ENCODE measurements at places on chromosomes 11 and 22. TPM values are rescaled to one million over a fixed set of nuclear protein-coding genes. Genes with fewer than 3 reads are reported as not detected.

DNA sequence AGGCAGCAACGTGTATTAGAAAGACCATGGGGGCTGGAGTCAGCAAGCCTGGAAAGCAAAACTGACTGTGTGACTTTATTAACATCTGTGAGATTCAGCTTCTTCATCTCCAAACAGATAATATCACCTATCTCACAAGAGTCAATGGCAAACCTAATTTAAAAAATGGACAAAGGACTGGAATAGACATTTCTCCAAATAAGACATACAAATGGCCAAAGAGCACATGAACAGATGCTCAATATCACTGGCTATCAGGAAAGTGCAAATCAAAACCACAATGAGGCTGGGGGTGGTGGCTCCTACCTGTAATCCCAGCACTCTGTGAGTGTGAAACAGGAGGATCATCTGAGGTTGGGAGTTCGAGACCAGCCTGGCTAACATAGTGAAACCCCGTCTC lies 69.6 kb downstream of the CLPB start:
- no peak for DNase-seq

- DNase-seq, result no peak
Observed at GRCh38 chr22:25410849-25411248, 153.6 kb upstream of the GRK3 start.

DNA sequence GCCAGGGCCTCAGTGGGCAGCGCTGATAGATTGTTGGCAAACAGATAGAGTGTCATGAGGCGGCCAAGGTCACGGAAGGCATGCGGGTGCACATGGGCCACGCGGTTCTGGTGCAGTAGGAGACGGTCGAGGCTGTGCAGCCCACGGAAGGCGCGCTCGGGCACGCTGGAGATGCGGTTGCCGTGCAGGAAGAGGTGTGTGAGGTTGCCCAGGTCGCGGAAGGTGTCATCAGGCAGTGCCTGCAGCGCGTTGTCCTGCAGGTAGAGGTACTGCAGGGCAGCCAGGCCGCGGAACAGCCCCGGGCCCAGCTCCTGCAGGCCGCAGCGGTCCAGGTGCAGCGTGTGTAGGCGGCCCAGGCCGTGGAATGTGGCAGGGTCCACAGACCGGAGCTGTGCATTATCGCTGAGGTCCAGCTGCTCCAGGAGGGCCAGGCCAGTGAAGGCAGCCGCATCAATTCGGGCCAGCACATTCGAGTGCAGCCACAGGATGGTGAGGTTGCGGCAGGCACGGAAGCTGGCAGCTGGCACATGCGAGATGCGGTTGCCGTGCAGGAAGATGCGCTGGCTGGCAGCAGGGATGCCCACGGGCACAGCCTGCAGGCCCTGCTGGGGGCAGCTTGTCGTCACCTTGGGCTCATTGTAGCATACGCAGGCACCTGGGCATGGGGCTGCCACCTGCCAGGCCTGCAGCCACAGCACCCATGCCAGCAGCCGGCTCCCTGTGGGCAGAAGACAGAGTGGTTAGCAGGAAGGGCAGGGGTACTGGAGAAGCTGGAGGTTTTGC lies 25.5 kb downstream of the RTN4R start:
- no peak for DNase-seq

DNA sequence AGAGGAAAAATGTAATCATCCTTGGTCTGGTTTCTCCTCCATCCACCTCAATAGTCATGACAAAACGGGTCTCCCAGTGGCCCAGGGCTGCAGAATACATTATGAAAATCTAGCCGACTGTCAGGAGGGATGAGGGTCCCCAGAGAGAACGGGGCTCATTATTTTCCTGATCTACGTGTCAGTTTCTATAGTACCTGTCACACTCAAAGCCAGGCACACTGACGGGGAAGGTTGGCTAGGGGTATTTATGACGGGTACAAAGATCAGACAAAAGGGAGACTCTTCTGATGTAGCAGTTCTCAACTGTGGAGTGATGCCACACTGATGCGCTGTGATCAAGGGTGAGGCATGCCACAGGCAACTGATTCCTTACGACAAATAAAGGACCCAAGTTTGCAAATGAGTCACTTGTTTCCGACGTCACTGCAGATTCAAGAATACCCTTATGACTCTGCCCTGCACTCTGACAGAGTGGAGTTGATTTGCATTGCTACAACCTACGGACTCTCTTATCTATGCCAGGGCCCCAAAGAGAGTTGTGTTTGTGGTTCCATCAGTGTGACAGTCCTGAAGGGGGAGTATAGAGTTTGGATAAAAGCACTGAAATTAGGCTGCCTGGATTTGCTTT lies 188.2 kb upstream of the TBCEL start:
- DNase-seq, result peak; percentile 10

GRCh38 chr11:61337706-61338470 lies 4.9 kb downstream of the TKFC start:
- no peak for DNase-seq

DNA sequence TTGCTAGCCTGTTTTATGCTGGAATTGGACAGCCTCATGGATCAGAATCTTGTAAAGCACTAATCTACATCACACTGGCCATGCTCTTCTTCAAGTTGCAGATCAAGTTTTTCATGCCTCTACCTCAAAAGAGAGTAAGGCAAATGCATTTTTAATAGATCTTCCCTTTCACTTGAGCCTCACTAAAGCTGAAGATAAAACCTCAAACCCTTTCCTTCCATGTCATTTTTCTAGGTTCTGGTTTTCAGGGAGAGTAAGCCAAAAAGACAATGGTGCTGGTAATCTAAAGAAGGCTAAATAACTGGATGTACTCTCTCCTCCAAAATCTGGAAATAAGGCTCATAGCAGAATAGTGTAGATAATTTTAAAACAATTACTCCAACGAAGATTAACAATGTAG lies 28.3 kb downstream of the POU2AF1 start:
- no peak for DNase-seq

GRCh38 chr11:6298605-6299004 lies 21.7 kb downstream of the CAVIN3 start:
- peak; percentile 52 for DNase-seq

DNA sequence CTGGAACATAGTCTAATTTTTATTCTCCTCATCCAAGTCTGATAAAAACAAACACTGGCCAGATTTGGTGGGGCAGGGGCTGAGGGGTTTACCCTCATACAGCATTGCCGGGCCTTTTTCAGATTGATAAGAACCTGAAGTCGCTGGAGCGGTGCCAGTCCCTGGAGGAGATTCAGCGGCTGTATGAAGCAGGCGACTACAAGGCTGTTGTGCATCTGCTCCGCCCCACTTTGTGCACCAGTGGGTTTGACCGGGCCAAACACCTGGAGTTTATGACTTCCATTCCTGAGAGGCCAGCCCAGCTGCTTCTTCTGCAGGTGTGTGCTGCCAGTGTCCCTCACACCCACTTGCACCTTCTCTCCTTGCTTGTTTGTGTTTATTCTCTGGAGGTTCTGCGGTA lies 55.8 kb downstream of the CABIN1 start:
- DNase-seq, result no peak

DNA sequence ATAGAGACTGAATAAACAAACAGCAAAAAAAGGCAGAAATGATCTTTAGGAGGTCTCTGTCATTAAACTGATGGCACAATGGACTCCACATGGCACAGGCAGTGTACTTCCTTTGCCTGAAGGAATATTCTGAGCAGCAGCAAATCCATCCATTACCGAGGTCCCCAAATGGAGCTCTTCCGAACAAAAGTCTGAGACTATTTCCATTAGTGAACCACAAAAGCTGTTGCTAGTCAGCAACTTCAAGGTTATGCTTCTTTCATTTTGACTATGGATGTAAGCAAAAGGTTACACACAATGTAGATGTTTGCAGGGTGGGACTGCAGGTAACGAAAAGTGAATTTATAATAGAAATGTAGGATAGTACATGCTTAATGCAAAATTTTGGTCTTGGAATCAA lies 14.5 kb downstream of the NARS2 start:
- peak; percentile 21 for DNase-seq

- DNase-seq, result no peak
Observed at GRCh38 chr11:1546536-1547466, 25.3 kb downstream of the DUSP8 start.

- no peak for DNase-seq
Observed at GRCh38 chr11:110336054-110336453, 39.6 kb upstream of the RDX start.

- no peak for DNase-seq
Observed at GRCh38 chr22:37517826-37518450, 1.3 kb downstream of the CARD10 start.

DNA sequence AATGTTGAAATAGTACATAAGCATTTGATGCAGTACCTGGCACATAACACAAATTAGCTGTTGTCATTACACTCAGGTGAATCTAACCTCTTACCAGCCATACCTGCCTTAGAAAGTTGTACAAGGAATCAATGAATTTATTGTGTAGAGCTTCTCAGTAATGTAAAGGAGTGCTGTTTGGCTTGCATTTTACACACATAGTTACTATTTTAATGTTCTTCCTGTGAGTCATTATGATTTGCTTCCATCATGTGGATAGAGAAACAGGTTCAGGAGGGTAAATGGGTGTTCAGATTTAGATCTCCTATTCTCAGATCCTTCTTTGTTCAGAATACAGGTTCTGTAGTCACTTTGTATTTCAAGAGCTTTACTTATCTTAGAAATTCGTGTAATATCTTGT lies 27.6 kb upstream of the RCE1 start:
- no peak for DNase-seq

Gene ELFN2
- total RNA-seq, result under 0.01 TPM

Gene OR52A1
- total RNA-seq, result not detected

Gene OR10A2
- total RNA-seq, result not detected

Gene C11orf16
- total RNA-seq, result not detected

Gene CD3D
- total RNA-seq, result not detected

Data from RPMI7951 (cell line).